ENCODE measurements at places on chromosomes 5 and 9.
A peak's percentile ranks its signal among the peaks of the same experiment; 100 is the strongest.

DNA sequence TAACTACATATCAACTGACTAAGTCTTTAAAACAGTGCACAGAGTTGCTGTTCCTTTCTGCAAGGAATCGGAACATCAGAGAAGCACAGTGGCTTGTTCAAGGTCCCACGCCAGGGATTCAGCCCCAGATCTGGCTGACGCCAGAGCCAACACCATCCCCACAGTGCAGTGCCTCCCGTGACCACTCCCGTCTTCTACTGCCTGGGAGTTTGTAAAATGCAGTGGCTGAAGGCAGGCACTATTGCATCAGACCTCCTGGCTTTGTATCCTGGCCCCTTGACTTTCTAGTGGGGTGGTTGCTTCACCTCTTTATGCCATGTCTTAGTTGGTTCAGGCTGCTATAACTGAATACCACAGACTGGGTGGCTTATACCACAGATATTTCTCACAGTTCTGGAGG is 131.0 kb downstream of the NSG2 start:
- no peak for DNase-seq

- DNase-seq = peak; percentile 75
These were observed 9.7 kb downstream of the SH3TC2 start for GRCh38 chr5:149053072-149053695.

GRCh38 chr9:81125446-81126092 is 563.8 kb downstream of the TLE1 start:
- DNase-seq = peak; percentile 6

- peak; percentile 41 for DNase-seq
These were observed 75.2 kb upstream of the MPDZ start for GRCh38 chr9:13354733-13355132.

DNA sequence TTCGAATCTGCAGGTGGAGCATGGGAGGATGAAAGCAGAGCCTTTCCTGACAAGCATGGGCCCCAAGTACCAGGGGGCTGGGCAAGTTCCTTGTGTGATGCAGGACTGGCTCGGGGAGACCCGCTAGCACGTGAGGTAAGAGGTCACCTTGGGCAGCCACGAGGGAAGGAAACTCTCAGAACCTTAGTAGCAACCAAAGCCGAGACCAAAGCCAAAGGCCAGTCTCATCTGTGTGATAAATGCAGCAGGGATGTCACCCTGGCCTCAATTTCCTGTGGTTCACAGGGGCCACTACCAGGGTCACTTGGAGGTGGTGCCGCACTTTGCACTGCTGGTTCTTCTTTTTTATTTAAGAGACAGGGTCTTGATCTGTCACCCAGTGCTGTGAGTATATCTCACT is 39.5 kb downstream of the PRRT1B start:
- no peak for DNase-seq

DNA sequence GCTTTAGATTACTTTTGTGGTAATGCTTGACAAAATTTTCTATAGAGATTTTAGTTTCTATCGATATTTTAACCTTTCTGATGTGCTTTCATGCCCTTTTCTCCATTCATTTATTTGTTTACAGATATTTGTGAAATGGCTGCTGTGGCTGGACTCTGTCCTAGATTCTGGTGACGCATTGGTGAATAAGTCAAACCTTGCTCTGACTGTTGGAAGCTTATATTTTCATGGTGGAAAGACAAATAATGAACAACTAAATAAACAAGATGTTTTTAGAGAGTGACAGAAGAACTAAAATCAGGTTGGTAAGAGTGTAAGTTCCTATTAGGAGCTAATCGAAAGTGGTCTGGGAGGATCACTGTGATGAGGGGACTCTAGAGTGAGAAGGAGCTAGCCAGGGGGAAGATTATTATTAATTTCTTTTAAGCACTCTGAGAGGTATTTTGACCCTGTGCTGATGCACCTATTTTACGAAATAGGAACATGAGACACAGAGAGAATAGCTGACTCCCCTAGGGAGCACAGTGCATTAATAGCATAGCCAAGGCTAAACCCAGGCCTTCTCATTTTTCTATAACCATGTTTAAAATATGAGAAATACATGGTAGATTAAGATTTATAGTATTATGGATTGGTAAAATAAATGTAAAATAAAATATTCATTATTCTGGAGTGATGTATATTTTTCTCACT is 411.9 kb upstream of the ARRDC3 start:
- no peak for DNase-seq

- peak; percentile 20 for DNase-seq
These were observed 13.9 kb downstream of the ENC1 start for GRCh38 chr5:74626386-74627222.

- peak; percentile 55 for DNase-seq
These were observed 15.3 kb upstream of the GRXCR2 start for GRCh38 chr5:145887976-145888574.

DNA sequence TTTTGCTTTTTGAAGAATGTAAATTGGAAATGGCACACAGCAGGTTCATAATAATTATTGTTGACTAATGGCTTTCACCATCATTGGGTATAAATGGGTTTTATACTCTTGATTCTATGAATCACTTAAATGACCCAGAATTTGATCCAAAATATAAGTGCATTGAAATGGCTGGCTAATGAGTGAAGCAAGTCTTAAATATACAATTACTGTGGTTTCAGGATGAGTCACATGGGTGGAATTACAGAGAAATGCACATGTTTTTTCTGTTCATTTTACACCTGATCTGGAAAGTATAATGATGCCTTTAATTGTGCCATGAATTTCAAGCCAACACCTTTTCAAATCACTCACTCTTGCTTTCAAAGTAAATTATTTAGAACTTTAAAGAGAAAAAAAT is 380.8 kb upstream of the CD180 start:
- DNase-seq = peak; percentile 72
